ENCODE measurements at places on chromosomes 2 and 18.

GRCh38 chr2:197707316-197708213, 2.4 kb downstream of the MARS2 start:
- peak; percentile 56 for DNase-seq

DNA sequence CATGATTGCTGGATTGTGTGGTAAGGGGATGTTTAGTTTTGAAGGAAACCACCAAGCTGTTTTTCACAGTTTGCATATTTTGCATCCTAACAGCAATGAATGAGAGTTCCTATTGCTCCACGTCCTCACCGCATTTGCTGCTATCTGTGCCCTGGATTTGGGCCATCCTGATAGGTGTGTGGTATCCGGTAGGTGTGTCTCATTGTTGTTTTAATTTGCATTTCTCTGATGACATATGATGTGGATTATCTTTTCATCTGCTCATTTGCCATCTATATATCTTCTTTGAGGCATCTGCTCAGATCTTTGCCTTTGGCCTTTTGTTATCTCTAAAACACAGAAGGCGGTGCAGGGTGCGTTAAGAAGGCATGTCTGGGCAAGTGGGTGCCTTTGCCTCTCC, 73.3 kb downstream of the LONRF2 start:
- no peak for DNase-seq

DNA sequence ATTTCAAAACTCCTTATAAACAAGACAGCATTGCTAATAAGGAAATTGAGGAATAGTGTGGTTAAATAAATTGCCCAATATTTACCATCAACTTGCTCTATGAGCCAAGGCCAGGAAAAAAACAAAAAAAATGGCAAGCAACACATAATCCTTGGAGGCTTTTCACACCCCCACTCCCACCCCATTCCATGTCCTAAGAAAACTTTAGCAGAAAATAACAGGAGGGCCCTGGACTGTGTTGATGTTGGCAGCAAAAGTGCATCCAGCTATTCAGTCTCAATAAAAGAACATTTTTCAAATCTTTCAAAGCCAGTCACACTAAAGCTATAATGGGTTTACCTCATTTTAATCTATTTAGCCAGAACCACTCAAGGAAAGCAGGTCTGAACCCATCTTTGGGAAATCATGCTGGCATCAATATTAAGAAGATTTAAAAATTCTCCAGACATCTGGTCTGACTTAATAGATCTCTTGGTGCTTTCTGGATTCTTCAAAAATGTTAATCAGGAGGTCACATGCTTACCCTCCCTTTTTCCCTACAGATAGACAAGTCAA, 34.6 kb upstream of the STK17B start:
- no peak for DNase-seq

- no peak for DNase-seq
Measured at GRCh38 chr18:12703096-12703567, 290 bp downstream of the PSMG2 start.

GRCh38 chr2:46634905-46635304, 155.5 kb downstream of the TMEM247 start:
- no peak for DNase-seq

- no peak for DNase-seq
Measured at GRCh38 chr18:36374262-36374661, 76.7 kb downstream of the FHOD3 start.

GRCh38 chr18:51076503-51076902, 46.5 kb downstream of the SMAD4 start:
- no peak for DNase-seq

- DNase-seq, result no peak
Measured at GRCh38 chr18:38644875-38645641, 1079.5 kb upstream of the CELF4 start.

DNA sequence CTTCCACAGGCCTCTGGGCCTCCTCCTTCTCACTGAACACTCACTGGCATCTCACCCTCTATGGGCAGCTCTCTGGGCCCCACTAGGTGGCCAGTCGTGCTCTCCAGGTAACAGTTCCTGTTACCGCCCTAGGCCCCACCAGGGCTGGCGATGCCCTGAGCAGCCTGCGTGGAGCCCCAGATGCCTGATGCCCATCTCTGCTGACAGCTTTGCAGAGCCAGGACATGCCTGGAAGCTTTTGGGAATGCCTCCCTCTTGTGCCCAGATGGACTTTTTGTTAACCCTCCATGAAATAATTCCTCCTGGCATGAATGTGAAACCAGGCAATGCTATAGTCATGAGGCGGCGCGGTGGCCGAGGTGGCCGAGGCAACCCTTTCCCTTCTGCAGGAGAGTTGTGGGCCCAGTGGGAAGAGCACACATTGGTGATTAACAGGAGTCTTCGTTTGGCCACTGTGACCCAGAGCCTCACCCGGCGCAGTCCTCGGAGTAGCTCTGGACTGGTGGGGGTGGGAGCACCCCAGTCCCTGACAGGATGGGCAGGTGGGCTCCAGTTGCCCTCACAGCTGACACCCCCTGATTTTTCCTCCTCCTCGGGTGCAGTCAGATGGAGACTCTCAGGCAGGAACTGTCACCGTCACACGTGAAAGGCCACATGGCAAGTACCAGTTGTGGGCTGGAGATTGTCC, 80.0 kb downstream of the SH3BP4 start:
- no peak for DNase-seq

GRCh38 chr2:126792186-126792585, 106.5 kb upstream of the TEX51 start:
- DNase-seq, result no peak

DNA sequence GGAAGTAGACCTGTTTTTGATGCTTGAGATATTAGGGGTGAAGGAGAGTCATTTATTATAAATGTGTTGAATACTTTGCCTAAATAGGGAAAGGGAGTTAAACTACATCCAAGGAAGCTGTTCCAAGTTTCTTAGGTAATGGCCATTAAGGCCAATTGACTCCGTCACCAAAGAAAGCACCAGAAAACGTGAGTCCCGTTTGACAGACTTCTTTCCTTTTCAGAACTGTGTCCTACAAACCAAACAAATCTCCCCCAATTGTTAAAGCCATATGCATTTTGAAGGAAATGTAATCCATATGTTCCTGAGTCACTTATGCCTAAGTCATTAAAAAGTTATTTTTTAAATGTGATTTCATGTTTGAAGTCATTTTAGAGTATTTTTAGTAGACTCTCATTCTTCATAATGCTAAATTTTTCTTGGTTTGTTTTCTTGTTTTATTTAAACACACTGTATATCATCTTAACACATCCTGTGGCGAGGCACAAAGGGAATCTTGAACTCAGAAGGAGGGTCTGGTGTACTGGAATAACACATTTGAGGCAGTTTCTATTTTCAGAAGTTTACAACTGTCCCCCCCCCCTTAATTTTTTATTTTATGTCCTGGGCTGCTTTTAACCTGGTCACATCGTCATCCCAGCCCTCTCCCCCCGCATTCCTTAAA, 133.7 kb downstream of the RHBDD1 start:
- DNase-seq, result no peak

- no peak for DNase-seq
Measured at GRCh38 chr2:165499131-165499530, 29.6 kb downstream of the CSRNP3 start.

GRCh38 chr2:233137040-233137439, 76.9 kb downstream of the INPP5D start:
- DNase-seq, result no peak

GRCh38 chr2:7773362-7774360, 856.4 kb downstream of the RNF144A start:
- no peak for DNase-seq

DNA sequence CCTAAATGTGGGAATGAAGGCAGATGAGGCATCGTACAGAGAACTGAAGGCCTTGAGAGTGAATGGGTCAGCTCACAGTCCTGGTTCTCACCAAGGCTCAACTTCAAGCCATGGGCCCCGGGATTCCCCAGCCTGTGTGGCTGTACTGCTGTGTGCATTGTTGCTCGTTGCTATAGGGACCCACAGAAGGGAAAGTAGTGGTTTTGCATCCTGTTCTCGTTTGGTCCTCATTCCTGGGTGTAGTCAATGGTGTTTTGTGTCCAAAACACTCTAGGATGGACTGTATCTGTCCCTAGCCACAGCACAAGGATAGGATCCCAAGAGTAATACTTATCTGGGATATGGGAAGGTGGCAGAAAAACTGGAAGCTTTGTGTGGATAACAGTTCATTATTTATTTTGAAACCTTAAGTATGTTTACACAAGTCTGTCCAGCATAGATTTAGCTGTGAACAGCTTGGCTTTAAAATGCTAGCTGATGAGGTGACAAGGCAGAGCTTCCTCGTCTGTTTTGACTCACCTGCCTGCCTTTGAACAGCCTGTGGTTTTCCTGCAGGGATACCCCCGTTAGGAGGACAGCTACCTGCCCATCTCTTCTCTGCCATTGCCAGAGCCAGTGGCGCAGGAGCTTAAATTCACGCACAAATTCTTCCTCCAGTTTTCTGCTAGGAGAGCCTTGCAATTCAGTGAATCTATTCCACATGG, 85.0 kb downstream of the WDSUB1 start:
- DNase-seq, result no peak

DNA sequence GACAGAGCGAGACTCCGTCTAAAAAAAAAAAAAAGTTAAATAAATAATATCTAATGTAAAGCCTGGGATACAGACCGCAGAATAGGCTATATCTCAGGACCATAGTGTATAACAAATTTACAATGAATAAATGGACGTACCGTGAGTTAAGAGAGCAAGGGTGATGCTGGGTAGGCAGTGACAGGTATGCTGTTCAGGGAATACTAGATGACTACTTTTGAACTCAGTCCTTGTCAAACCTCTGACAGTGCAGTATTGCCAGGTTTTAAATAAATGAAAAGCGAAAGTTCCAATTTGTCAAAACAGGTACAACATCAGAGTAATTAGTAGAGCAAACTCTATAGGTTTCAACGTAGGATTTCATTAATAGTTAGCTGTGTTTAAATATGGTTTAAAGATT, 76.8 kb downstream of the CALCRL start:
- no peak for DNase-seq

- DNase-seq, result no peak
Measured at GRCh38 chr2:48914477-48915089, 159.1 kb upstream of the LHCGR start.

GRCh38 chr18:51054764-51055163, 24.8 kb downstream of the SMAD4 start:
- DNase-seq, result no peak

DNA sequence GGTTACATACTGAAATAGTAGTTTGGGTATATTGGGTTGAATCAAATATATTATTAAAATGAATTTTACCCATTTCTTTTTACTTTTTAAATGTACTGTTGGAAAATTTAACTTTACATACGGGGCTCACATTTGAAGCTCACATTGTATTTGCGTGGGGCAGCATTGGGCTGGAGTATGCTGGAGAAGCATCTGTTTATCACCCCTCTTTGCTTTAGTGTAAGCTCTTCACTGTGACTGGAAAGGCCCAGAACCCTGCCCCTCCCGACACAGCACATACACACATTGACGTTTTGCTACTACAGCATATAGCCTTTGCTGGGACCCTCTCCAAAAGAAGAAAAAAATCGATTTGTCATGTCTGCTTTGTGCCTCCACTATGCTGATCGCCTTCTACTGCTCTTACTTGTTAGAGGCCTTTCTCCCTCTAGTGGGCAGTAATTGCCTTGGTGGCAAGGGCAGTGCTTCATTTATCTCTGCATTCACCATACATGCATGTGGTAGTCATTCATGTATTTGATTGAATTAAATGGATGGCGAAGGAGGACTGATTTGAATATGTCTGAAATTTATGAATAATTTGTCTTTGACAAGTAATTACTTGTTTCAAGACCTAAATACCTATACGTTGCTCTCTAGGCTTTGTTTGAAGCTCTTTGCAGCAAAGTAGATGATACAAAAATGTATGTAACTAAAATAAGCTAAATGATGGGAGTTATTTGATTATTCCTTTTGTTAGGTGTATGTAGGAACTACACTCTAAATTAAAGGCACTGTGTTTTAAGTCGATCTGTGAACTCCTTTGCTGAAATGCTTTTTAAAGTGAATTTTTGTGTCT, 37.4 kb downstream of the VAPA start:
- peak; percentile 28 for DNase-seq

GRCh38 chr2:216134958-216135541, 25.9 kb downstream of the XRCC5 start:
- no peak for DNase-seq

GRCh38 chr2:11562011-11562410, 28.2 kb downstream of the GREB1 start:
- no peak for DNase-seq

DNA sequence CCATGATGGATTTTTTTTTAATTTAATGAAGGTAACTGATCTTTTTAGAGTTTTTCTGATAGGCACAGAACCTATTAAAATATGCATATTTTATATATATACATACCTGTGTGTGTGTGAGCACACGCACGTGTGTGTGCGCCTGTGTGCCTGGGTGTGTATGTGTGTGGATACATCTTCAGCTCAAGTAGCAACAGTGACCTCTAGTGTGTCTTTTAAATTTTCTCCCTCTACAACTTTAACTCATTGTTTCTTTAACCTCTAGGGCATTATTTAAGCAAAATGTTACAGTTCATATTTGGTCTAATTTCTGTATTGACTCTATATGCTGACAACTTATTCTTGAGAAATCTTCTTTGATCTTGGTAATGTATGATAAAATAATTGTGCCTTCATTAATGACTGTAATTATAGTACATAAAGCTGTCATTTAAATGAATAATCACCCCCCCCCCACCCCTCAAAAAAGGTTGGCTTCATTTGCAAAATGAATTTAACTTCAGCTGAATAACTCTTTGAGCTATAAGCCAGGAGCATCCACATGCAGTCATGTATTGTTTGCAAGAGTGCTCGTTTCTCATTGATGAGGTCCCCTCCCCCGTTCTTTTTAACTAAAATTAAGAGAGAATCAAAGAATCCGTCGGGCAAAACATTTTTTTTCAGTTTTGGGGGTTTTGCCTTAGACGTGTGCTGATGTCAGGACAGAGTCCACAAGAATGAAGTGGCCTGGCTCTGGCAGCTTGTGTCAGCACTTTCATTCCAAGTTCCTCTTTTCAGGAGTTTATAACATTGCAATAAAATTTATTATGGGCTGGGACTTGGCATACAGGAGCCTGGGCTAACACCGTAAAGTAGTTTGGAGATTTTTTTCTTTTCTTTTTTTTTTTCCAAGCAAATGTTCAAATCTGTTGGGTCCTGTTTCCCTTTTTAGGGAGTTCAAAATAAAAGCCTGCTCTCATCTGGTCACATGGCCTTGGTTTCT, 80.0 kb downstream of the ETAA1 start:
- peak; percentile 62 for DNase-seq

Measured in kidney capillary endothelial cell (primary cell).